ENCODE measurements at places on chromosomes 16 and 17.

DNA sequence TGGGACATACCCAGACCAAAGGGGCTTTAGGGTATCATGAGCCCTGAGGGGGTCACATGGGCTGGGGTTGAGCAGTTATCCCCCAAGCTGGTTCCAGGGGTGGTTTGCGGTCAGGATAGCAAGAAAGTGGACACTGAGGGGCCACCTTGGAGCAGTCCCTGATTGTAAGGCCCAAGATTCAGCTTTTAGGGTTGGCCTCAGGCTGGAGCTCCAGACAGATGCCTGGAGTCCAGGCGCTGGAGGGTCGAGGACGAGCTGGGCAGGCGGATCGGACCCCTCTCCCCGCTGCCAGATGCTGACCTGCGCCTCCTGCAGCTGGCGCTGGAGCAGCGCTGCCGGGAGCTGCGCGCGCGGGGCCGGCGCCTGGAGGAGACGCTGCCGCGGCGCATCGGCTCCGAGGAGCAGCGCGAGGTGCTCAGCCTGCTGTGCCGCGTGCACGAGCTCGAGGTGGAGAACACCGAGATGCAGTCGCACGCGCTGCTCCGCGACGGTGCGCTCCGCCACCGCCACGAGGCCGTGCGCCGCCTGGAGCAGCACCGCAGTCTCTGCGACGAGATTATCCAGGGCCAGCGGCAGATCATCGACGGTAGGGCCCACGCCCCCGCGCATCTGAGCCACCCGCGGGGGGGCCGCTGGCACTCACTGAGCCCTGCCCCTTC lies 10.0 kb downstream of the BTBD17 start:
- DNase-seq: no peak

GRCh38 chr16:28925386-28926228 lies 569 bp upstream of the RABEP2 start:
- DNase-seq: peak; percentile 63

- DNase-seq: no peak
These were observed 2.2 kb downstream of the CARMIL2 start for GRCh38 chr16:67647111-67647651.

- peak; percentile 24 for DNase-seq
These were observed 28.8 kb upstream of the GINS2 start for GRCh38 chr16:85717393-85718152.

- no peak for DNase-seq
These were observed 53.3 kb downstream of the TANC2 start for GRCh38 chr17:63019138-63019873.

DNA sequence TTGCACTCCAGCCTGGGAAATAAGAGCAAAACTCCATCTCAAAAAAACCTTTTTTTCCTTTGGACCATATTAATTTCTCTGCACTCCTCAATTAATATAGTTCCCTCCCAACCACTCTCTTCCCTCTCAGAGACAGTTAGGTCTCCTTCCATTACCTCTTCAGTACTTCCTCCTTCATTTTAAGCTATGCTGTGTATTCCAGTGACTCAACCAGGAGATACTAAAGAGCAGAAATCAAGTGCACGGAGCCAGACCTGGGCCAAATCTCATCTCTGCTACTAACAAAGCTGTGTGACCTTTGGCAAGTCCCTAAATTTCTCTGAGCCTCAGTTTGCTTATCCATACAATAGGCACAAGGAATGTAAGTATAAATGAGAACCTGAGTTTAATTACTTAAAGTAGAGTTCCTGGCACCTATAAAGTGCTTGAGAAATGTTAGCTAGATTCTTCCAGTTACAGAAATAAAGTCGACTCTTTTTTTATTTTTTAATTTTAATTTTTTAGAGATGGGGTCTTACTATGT lies 8.5 kb downstream of the PECAM1 start:
- DNase-seq: no peak

DNA sequence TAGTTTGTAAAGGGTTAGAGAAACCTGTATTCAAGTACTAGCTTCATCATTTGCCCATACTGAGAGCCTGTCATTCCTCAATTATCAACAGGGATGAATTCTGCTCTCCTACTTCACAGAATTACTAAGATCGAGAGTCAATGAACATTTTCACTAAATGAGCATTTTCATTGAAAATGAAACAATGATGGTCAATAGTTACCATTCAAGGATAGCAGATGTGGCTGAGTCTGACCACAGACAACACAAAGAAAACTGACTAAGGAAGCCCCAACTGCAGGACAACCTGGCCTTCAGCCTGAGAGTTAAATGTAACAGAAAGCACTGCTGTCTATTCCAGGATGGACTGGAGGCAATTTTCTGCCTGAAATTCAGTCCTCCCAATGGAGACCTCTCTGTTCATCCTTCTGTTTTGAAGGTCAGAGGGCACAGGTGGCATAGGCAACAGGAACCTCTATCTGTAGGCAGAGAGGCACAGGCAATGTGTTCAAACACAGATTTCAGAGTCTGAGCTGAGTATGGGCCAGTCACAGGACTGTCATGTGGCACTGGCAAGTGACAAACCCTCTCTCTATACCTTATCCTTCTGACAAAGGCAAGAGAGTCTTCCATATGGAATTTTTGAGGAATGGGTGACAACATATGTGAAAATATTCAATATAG lies 19.5 kb downstream of the TRAF4 start:
- no peak for DNase-seq

DNA sequence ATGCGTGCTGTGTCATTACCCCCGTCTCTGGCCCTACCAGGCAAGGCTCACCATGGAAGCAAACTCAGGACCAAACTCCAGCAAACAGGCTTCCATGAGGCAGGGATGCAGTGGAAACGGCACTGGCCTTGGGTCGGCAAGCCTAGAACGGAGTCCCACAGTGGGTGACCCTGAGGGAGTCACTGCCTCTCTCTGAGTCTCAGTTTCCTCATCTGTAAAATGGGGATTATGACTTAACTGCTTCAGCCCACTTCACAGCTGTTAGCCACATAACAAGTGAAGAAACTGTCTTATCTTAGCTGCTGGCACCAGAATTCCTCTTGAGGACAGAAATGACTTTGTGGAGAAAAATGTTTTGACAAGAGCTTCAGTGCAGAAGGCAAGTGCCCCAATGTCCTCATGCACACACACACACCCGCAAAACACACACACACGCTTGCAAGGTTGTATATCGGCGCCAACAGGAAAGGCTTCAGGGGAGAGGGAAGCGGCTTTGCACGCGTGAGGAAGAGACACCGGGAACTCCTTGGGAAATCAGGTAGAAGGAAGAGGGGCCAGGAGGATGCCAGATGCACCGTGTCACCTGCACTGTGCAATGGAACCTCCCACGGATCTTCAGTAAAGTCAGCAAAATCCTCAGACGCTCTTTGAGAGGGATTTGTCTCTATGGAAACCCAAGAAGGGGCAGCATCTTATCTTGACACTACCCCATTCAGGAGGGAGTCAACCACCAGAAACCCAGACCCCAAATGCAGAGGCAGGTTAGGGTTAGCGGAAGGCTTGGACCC lies 53.7 kb downstream of the GSG1L start:
- DNase-seq: no peak

GRCh38 chr17:80253631-80254395 lies 6.8 kb upstream of the RNF213 start:
- no peak for DNase-seq
